PC-9 (cell line): ENCODE measurements at places on chromosomes 7 and 10. TPM values are rescaled to one million over a fixed set of nuclear protein-coding genes. Genes with fewer than 3 reads are reported as not detected.

- no peak for DNase-seq
These were observed 339.2 kb upstream of the PODXL start for GRCh38 chr7:131895541-131896164.

DNA sequence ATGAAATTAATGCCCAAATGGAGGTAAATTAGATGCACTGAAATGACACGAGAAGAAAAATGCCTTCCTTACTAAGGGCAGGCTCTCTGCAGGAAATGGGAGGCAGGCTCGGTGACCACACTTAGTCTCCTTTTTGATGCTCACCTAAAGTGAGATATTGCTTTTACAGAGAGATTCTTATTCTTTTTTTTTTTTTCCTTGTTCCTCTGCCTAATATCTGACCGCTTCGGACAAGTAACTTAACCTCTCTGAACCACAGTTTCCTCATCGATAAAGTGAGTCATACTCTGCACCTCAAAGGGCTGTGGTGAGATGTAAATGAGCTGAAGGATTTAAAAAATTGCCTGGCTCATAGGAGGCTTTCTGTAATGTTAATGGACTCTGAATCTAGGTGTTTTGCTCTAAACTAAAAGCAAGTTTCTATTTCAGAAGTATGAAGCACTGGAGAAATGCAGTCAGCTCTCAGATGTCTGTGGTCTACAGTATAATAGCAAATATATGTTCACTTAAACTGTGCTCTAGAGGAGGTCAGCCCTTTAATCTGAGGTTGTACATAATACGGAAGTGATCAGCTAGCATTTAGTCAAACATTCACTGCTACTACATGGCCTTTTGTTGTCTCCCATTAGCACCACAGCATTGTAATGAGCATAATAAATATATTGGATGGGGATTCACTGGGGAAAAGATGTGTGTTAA lies 23.2 kb downstream of the NKX2-3 start:
- DNase-seq: no peak

DNA sequence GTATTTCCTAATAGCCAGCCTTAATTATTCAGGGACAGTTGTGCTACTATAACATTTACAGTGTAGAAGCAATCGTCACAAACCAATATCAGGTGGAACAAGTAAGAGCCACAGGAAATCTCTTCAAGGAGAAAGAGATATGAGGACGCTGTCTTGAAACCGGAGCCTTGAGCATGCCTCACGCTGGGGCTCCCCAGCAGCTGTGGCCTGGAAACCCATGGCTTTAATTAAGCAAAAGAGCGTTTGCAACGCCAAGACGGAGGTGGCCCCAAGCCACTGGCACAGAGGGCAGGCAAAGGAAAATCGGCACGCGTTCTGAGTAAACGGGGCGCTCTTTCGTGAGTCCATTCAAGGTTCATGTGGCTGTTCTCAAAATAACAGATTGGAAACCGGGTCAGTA lies 84.4 kb downstream of the C10orf90 start:
- DNase-seq: no peak

The NPTX2 gene
- total RNA-seq: not detected in 2 replicates

The ARHGEF5 gene
- total RNA-seq: 40.0 and 50.1 TPM in 2 replicates
